ENCODE measurements at places on chromosomes 7 and 10.
A peak's percentile ranks its signal among the peaks of the same experiment; 100 is the strongest.

- no peak for DNase-seq
Observed at GRCh38 chr7:94325122-94325475, 69.6 kb upstream of the COL1A2 start.

GRCh38 chr7:40716052-40716451 is 581.2 kb downstream of the SUGCT start:
- no peak for DNase-seq

- DNase-seq, result no peak
Observed at GRCh38 chr10:851901-852300, 79.6 kb downstream of the LARP4B start.

- no peak for DNase-seq
Observed at GRCh38 chr10:98106531-98106930, 27.9 kb upstream of the R3HCC1L start.

DNA sequence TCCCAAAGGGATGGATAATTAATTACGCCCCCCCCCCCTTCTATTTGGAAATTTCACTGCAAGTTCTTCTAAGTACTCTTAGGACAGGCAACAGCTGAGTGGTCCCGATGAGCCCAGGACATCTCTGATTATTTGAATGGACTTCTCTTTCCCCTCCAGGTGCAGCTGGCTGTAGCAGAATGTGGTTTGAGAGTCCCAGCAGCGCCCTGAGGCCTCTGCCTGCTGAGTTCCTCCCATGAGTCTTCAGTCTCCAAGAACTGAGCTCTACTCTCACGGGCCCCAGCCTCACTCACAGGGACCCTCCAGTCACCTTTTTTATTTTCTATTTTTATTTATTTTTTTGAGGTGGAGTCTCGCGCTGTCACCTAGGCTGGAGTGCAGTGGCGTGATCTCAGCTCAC is 63.6 kb upstream of the SFMBT2 start:
- DNase-seq, result no peak

GRCh38 chr7:101299511-101300464 is 21.8 kb downstream of the IFT22 start:
- DNase-seq, result no peak

DNA sequence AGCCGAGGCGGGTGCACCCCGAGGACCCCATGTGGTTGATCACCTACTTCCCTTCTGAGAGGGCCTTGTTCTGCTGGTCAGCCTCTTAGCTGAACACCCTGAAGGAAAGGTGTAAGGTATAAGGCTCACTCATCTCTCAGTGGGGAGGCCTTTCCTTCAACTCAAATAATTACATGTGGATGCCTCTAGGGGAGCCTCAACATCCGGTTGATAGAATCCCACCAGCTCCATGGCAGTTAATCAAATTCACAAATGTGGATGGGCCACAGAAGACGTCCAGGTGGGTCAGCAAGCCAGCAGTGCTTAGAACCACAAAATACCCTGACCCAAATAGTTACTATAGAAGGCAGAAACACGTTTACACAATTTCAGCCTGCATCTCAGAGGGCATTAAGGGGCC is 37.7 kb upstream of the ZNF32 start:
- DNase-seq, result no peak

GRCh38 chr10:132294561-132295318 is 13.0 kb downstream of the STK32C start:
- no peak for DNase-seq

DNA sequence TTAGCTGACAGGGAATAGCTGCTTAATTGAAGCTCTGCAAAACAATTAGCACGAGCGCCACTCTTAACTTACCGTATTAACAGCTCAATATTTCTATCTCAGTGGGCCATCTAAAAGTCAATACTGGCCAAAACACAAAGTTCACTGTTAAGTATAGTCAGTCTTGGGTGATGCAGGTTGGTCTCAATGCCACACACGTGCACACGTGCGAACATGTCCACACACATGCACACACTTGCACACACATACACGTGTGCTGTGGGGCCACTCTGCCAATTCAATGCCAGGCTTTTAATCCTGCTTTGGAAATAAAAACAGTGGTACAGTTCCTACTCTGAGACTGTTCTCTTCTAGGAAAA is 105.1 kb downstream of the GRB10 start:
- no peak for DNase-seq

- no peak for DNase-seq
Observed at GRCh38 chr10:103778358-103779139, 76.8 kb downstream of the SH3PXD2A start.

- DNase-seq, result peak; percentile 22
Observed at GRCh38 chr10:3853016-3853415, 68.0 kb upstream of the KLF6 start.

- no peak for DNase-seq
Observed at GRCh38 chr7:6917258-6917657, 91.2 kb upstream of the CCZ1B start.

DNA sequence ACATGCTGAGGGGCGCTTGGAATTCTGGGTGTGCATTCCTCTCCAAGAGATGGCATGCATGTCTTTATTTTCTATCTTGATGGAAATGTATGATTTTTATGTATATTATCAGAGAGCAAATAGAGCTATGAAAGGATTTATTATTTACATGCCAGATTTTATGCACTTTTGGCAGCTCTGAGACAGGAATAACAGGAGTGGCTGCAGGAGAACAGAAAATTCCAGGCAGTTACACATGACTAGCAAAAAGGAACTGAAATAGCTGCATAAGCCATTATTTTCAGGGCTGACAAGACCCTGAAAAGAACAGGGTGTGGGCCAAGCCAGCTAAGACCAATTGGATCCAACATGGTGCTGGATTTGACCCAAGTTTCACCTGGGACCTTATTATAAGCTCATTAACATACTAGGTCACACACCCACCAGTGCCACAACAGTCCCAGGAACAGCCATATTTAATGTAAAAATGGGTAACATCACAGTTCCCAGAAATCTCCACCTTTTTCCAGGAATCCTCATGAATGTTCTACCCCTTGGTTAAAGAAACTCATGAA is 43.2 kb upstream of the ACSL5 start:
- no peak for DNase-seq

- no peak for DNase-seq
Observed at GRCh38 chr7:41188163-41189130, 514.4 kb downstream of the INHBA start.

Data from activated T-cell treated with anti-CD3 and anti-CD28 coated beads, Interleukin-2, amount 50 U/mL, for 48 hours (primary cell).